ENCODE measurements at places on chromosomes 6 and 20. TPM values are rescaled to one million over a fixed set of nuclear protein-coding genes. Genes with fewer than 3 reads are reported as not detected.

GRCh38 chr6:4486568-4487315 lies 289.5 kb upstream of the CDYL start:
- DNase-seq = no peak

- DNase-seq = no peak
Observed at GRCh38 chr20:63284981-63285524, 7.9 kb upstream of the COL20A1 start.

DNA sequence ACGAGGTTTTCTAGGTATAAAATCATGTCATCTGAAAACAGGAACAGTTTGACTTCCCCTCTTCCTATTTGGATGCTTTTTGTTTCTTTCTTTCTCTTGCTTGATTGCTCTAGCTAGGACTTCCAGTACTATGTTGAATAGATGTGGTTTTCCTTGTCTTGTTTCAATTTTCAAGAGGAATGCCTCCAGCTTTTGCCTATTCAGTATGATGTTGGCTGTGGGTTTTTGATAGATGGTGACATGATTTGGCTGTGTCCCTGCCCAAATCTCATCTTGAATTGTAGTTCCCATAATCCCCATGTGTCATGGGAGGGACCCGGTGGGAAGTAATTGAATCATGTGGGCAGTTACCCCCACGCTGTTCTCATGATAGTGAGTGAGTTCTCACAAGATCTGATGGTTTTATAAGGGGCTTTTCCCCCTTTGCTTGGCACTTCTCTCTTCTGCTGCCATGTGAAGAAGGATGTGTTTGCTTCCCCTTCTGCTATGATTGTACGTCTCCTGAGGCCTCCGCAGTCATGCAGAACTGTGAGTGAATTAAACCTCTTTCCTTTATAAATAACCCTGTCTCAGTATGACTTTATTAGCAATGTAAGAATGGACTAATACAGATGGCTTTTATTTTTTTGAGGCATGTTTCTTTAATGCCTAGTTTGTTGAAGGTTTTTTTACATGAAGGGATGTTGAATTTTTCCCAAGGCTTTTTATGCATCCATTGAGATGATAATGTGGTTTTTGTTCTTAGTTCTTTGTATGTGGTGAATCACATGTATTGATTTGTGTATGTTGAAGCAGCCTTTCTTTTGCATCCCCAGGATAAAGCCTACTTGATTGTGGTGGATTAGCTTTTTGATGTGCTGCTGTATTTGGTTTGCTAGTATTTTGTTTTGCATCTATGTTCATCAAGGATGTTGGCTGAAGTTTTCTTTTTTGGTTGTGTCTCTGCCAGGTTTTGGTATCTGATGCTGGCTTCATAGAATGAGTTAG lies 239.1 kb downstream of the THBS2 start:
- no peak for DNase-seq

DNA sequence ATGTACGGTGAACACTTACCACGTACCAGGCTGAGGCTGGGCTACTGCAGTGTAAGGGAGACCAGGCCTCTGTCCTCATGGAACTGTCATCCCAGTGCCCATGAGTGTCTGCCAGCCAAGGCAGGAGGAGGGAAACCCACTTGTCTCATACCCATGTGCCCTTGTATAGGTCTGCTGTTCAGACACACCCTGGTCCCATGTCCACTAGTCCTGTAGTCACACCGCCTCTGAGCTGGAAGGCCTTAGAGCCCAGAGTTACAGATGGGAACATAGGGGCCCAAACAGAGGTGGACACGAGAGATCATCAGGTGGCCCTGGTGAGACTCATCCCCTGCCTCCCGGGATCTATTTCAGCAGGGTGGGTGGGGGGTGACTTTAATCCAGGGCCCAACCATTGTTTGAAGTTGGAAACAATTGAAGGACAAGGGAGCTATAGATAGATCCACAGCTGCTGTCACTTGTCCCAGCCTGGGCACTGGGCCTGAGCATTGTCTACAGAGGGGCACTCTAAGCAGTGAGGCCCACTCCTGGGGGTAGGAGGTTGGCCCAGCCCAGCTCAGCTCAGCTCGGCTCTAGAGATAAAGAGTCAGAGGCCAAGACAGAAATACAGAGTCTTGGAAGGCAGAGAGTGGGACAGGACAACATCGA lies 14.6 kb downstream of the MYH7B start:
- peak; percentile 74 for DNase-seq

- DNase-seq = no peak
Observed at GRCh38 chr20:37987602-37988290, 45.5 kb downstream of the TTI1 start.

GRCh38 chr6:82953871-82954270 lies 111.8 kb downstream of the UBE3D start:
- DNase-seq = no peak

GRCh38 chr20:34956041-34956458 lies 382 bp downstream of the MYH7B start:
- no peak for DNase-seq

DNA sequence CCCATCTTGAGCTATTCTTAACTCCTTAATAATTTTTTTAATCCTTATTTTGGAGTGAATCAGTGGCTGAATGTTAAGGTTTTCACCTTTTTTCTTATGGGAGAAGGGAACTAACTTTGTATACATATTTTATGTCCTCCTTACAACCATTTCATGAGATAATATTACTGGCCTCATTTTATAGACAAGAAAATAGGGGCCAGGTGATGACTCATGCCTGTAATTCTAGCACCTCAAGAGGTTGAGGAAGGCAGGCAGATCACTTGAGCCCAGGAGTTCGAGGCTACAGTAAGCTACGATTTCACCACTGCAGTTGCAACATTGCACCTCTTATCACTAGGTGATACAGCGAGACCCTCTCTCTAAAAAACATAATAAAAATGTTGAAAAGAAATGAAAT lies 128.7 kb downstream of the TMEM242 start:
- no peak for DNase-seq

DNA sequence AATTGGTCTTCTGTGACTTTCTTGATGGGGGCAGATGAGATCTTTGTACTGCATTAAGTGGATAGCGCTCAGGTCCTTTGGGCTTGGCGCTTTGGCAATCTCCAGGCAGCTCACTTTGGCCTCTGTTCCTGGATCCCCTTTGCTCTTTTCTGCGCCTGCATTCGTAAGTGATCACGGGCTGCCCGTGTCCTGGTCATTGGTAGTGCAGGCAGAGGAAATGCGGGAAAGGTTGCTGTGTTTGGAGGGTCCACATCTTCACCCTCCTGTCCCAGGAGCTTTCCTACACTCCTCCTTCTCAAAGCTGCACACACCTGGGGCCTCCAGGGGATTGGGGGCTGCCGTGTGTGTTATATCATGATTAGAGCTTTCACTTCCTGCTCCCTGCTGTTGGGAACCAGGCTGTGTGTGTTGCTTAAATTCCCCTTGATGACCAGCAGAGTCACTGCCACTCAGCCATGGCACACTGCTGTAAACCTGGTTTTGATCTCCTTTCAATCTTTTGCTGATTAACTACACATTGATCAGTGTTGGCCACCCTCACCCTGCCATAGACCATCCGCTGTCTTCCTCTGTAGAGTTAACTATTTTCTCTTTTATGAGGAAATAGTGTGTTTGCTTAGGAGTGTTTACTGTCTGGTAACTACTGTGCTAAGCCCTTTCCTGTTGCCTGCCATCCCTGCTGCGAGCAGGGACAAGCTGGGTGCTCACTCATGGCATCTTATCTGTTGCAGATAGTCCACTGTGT lies 13.0 kb upstream of the SNHG17 start:
- DNase-seq = peak; percentile 28

- no peak for DNase-seq
Observed at GRCh38 chr6:139522511-139523220, 148.2 kb upstream of the CITED2 start.

- DNase-seq = peak; percentile 89
Observed at GRCh38 chr6:157715728-157716164, 107.3 kb upstream of the SNX9 start.

DNA sequence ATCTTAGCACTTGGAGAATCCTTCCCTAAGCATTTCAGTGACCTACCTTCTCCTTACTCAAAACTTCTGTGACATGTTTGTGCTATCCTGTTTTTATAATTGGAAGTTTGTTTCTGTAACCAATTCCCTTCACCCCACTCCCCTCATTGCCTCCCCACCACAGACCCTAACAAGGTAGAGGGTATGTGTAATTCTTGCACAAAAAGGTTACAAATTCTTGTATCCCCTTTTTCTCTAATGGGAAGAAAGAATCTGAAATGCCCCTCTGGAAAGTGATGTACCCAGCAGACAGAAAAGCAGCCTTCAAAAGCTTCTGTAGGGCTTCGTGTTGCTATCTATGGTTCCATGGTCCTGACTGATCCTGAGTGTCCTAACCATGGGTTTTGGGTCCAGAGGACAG lies 111.7 kb upstream of the TMEM170B start:
- no peak for DNase-seq

GRCh38 chr6:11650711-11651110 lies 113.2 kb downstream of the TMEM170B start:
- no peak for DNase-seq

- no peak for DNase-seq
Observed at GRCh38 chr6:140108167-140108566, 733.7 kb upstream of the CITED2 start.

GRCh38 chr20:50528804-50529351 lies 18.7 kb downstream of the PTPN1 start:
- DNase-seq = no peak

GRCh38 chr20:5080384-5080877 lies 39.3 kb downstream of the PCNA start:
- peak; percentile 94 for DNase-seq

DNA sequence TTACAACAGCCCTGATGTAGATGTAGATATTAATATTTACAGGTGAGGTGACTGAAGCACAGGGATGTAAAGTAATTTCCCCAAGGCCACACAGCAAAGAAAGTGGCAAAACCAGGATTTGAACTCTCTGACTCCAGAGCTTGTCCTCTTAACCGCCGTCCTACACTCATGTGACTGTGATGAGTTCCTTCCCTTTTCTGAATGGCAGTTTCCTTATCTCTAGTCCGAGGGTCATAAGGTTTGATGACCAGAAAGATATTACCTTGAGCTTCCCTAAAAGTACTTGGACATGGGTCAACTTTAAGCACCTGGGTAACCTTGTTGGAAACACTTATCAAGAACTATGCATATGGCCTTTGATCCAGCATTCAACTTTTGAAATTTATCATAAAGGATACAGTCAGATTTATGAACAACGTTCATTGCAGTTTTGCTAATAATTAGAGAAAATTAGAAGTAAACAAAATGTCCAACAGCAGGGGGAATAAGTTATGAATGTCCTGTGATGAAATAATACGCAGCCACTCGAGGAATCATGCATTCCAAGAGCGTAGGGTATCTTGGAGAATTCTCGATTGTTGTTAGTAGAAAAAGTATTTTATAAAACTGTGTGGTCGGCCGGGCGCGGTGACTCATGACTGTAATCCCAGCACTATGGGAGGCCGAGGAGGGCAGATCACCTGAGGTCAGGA lies 2.3 kb upstream of the TLDC2 start:
- peak; percentile 29 for DNase-seq

DNA sequence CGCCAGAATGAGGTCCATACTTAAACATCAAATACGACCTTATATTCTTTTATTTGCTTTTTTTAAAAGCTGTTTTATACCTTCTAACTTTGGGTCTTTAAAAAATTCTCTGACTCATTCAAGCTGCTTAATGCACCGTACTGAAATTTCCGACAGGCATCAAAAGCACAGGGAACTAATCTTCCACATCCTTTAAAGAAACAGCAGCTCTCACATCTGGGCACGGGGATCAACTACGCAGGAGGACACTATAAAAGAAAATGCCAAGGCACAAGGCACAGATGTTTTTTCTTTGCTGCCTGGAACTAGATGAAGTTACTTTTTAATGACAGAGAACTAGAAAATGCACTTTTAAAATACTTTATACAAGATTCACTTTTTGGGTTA lies 112.4 kb upstream of the ARG1 start:
- DNase-seq = no peak

DNA sequence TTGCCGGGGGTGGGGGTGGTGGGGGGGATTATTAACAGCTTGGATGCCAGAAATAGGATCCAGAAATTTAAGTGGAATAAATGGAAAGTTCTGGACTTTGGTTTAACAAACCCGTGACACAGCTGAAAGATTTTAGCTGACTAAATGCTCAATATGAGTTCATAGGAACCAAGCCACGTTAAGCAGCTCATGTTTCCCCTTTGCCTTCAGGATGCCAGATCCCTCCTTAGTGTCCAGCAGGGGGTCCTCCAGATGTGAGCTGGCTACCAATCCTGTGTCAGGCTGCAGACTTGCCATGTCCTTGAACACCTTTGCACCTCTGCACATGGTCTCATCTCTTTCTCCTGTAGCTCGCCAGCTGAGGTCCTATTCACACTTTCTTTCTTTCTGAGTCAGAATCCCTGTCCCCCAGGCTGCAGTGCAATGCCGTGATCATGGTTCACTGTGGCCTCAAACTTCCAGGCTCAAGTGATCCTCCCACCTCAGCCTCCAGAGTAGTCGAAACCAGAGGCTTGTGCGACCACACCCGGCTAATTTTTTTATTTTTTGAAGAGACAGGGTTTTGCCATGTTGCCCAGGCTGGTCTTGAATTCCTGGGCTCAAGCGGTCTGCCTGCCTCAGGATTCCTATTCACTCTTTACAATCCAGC lies 133.3 kb upstream of the ARMC2 start:
- DNase-seq = no peak

GRCh38 chr6:31874836-31875572 lies 3.8 kb downstream of the SLC44A4 start:
- no peak for DNase-seq

DNA sequence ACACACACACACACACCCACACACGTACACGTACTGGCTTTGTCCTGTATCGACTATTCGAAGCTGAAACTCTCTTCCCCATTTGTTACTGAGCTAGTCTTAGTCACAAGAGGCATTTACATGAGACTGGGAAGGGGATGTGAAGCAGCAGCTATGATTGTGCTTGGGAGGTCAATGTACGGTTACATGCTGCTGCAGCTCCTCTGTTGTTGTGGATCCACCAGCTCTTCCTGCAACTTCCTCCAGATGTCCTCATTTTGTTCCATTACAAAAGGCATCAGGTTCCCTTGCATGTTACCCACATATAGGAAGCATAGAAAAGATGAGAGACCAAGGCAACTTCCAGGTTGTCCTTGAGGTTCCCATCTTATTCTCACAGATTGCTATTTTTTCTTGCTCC lies 612.4 kb upstream of the IMPG1 start:
- DNase-seq = no peak

GRCh38 chr6:85576476-85576875 lies 17.2 kb downstream of the SNX14 start:
- no peak for DNase-seq

GRCh38 chr6:81697559-81697958 lies 54.9 kb downstream of the TENT5A start:
- DNase-seq = no peak

GRCh38 chr20:5835871-5836270 lies 85.7 kb downstream of the SHLD1 start:
- no peak for DNase-seq

QRSL1 gene
- total RNA-seq = 6.5 TPM

ADGRF5 gene
- total RNA-seq = 24.1 TPM

SIRPB2 gene
- 8.8 TPM for total RNA-seq

DDO gene
- 2.7 TPM for total RNA-seq

RNF144B gene
- total RNA-seq = 21.5 TPM

SOBP gene
- 18.7 TPM for total RNA-seq

RBPJL gene
- total RNA-seq = not detected

SCUBE3 gene
- 50.1 TPM for total RNA-seq

OPRM1 gene
- total RNA-seq = not detected

All from posterior vena cava (tissue), 2 donors.